ENCODE measurements at places on chromosomes 11 and 22.

GRCh38 chr22:27554106-27554811, 247.3 kb downstream of the MN1 start:
- DNase-seq = peak; percentile 85

DNA sequence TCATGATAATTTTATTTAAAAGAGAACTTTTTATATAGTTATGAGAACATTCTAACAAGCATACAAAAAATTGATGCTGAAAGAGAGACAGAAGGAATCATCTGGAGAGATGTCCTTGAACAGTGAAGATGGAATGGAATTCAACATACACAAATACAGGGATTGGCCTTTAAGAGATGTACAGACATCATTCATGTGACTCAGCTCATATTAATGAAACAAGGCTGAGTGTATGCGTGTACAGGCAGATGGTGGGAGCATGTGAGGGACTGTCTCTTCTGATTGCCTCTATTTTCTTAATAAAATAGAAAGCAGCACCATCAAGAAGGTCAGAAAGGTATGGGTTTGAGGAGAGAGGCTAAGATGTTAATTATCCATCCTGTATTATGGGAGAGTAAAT, 793.3 kb downstream of the CNTN5 start:
- DNase-seq = no peak

- no peak for DNase-seq
Measured at GRCh38 chr11:102414559-102414958, 38.0 kb downstream of the TMEM123 start.

DNA sequence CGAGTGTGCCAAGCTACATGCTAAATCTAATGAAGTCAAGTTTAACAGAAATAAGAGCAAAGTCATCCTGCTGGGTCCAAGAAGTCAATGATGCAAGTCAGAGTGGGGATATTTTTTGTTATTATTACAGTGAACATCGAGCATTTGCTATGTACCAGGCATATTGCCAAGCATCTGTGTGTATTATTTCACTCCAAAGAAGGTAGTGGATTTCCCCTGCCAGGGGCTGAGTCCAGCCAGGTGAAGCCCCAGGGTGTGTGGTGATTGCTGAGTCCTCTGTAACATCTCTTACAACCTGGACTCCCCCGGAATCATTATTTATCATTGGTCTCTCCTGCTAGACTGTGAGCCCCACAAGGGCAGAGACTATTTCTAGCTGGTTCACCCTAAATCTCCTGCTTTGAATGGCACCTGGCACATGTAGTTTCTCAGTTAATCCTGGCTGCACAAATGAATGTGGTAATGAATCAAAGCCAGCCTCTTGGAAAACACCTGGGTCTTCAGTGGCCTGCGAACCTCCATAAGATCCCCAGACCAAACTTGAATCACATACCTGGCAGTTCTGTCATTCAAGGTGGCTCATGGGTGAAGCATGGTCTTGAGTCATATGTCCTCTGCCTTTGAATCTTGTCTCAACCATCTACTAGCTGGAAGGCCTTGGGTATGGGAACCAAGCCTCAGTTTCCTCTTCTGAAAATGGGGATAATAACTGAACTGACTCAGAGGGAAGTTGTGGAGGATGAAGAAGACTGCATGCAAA, 549.2 kb downstream of the MIAT start:
- no peak for DNase-seq

Measured in eye (tissue), 1 donor.